ENCODE measurements at places on chromosomes 7 and 10. TPM values are rescaled to one million over a fixed set of nuclear protein-coding genes. Genes with fewer than 3 reads are reported as not detected.

Gene ANKRD30A
- total RNA-seq = not detected

Gene SLC39A12
- total RNA-seq = not detected

Gene GALNT17
- total RNA-seq = not detected

Gene CTNNA3
- not detected for total RNA-seq

Gene FAM25G
- total RNA-seq = not detected

Gene SPDYE5
- not detected for total RNA-seq

Gene CRYGN
- not detected for total RNA-seq

Gene HTR5A
- total RNA-seq = not detected

Gene ICA1
- total RNA-seq = 24.7 TPM

GRCh38 chr10:71128311-71128980 is 83.9 kb upstream of the UNC5B start:
- no peak for DNase-seq

- peak; percentile 95 for DNase-seq
Observed at GRCh38 chr10:32982911-32983909, 25.2 kb upstream of the ITGB1 start.

DNA sequence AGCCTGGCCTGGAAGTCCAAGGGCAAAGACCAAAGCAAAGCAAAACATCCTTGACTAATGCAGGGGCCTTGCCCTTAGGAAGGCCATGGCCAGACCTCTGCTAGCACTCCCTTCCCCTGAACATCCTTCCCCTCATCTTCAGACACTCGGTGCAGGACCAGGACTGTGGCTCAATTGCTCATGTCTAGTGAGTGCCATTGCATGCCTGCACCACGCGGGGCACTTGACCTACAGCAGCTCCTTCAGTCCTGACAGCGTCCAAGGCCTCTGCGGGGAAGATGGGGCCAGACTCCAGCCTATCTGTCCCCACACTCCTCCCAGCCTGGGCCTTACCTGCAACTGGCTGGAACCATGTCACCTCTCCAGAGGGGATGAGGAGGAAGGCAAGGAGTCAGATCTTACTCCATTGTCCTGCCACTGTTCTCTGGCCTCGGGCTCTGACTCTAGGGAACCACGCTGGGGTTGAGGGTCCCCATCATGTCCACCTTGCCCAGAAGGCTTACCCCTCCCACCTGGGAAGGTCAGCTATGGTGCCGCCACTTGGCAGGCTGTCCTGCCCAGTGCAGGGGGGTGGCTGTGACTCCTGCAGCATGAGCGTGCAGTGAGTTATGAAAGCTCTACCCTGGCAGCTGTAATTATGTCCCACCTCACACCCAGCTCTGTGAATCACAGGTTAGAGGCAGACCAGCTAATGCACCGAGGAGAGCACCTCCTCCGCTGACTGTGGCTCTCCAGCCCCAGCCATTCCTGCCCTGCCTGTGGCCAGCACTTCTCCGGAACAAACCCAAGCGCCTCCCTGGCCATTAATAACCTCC is 16.1 kb downstream of the DRGX start:
- no peak for DNase-seq

DNA sequence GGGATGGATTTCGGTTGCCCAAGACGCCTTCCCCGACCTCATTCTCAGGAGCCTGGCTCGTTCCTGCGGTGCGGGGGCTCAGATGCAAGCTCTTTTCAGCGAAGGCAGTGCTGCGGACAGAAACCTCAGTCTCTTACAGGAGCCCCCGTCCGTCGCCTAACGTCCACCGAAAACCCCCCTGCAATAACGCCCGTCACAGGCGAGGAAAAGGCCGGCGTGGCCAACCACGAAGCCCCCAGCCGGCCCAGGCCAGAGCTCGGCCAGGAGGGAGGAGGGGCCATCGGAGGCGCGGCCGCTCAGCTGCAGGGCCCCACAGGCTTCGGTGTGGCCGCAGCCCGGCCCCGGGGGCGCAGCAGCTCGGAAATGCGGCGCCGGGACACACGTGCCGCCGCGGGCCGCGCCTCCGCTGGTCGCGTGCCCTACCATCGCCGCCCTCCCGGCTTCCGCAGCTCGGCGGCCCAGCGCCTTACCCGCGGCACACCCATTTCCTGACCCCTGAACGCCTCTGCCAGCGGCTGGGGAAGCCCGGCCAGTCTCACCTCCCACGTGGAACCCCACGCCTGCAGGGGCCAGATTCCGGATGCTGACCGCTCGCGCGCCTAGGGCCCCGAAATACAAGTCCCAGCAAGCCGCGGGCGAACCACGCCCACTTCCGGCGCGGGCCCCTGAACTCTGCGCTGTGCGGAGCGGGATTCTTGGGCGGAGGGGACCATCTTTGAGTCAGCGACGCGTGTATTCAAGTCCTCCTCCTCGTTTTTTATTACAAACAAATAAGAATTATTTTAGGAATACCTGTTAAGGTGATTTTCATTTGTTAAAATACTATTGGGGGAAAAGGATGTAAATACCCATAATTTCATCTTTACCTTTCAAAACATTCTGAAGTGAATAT is at the start of gene ZNF239:
TSS of gene ZNF239 (minus strand) at position 616 of the 892 bp plus-strand sequence. CDS start 16,537 bp downstream, outside the sequence.
- peak; percentile 61 for DNase-seq

DNA sequence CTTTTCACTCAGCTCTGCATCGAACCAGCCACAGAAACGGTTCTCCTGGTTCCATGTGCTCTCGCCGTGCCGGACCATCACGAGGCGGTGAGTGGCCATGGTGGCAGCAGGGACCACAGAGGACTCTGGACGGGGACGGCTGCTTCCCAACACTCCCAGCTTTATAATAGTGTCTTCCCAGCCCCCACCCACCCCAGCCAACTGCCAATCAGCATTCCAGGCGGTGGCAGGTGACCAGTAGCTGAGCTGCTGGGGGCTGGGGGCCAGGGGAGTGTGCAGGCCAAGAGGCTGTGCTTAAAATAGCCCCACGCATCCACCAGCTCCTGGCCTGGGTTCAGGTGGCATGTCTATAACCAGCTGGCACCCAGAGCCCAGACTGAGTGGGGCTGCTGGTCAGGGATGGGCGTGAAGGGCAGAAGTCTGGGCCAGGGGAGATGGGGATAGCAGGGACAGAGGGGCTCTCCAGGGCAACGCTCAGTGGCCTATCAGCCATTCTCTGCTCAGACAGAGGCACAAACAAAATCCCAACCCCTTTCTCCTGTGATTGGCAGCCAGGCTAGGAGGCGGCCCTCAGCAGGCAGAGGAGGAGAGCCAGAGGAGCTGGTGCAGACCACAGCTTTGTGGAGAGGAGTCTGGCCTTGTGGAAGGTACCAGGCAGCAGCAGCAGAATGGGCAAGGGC is at the start of gene PGAM2:
TSS of gene PGAM2 (minus strand) at position 137 of the 680 bp plus-strand sequence. CDS start at position 99, 38 bp downstream.
- DNase-seq = no peak

GRCh38 chr7:119086026-119086425 is 861.5 kb downstream of the ANKRD7 start:
- DNase-seq = no peak

DNA sequence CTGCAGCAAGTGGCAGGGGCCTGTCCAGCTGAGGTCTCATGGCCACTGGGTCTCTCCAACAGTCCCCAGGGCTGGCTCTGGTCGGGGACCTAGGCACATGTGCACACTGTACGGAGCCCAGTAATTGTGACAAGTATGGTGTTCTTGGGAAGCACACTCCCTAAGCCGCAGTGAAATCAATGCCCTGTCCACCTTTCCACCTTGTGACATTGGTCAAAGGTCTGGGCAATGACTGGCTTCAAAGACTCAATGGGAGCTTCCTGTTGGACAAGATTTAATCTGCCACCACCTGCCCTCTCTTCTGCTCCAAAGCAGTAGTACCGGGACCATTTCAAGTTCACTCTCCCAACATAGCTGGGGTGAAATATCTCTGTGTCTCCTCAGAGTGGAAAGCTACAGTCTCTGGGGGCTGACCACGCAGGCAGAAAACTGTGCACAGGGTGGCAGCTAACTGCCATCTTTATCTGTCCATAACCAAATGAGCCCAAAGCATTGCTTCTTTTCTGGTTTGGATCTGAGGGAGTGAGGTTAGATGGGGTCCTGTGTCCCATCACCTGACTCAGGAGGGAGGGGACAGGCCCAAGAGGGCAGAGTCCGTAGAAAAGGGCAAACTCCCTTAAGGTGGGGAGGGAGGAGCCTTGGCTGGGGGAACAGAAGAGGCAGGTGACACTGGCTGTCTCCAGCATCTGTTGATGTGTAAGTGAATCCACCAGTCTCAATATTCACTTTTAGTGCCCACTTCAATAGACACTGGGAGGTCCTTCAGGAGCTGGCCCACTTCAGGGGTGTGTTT is 307.7 kb downstream of the TNS3 start:
- DNase-seq = no peak

GRCh38 chr10:84876116-84876999 is 548.0 kb downstream of the CCSER2 start:
- no peak for DNase-seq

DNA sequence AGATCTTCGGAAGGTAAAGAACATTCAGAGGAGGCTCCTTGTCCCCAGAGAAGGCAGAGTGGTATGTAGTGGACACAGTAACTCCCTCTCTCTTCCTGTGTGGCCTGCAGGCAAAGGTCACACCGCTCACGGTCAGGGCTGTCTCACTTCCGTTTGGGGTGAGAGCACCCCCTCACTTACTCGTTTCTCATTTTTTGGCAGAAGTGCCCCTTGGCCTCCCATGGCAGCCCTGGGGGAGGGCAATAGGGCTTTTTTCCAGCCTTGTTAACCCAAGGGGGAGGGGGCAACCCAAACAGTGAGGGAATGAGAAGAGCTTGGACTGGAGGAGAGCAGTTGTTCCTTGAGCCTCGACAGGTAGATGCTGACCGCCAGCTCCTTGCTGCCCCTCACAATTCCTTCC is 31.8 kb upstream of the SRGN start:
- no peak for DNase-seq

GRCh38 chr7:36149694-36150452 is 3.2 kb upstream of the EEPD1 start:
- no peak for DNase-seq

- peak; percentile 30 for DNase-seq
Observed at GRCh38 chr10:92914478-92915325, 66.4 kb downstream of the EXOC6 start.

DNA sequence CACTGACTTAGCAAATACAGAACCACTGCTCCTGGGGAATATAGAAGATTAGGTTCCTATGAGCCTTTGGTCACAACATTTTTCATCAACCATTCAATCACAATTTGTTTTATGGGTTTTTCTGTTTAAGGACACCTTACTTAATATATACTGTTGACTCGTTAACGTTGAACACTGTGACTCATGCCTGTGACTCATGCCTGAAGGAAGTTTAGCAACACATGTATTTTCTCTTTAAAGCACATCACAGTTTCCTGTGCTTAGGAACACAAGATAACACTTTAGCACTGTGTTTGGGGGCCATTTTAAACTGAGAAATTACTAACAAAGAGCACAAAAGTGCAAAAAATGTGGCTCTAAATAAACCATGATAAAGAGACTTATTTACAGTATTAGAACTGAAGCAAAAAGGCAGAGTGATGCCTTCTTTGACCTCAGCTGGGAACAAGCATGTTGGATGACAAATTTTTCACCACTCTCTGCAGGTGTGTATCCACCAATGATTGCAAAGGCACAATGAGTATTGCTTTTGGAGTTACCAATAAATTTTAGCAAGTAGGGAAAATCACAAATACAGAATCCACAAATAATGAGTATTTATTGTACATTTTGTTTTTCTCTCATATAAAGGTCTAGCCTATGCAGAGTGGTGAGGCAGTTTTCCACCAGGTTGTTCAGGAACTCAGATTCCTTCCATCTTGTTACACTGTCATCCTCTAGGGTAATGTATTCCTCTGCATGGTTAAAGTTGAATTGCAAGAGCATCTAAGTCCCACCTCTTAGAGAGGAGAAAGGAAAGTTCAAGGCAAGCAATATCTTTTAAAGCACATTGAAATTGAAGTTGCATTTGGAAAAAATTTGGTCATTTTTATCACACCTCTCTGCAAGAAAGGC is 7.3 kb downstream of the FGFBP3 start:
- peak; percentile 92 for DNase-seq

DNA sequence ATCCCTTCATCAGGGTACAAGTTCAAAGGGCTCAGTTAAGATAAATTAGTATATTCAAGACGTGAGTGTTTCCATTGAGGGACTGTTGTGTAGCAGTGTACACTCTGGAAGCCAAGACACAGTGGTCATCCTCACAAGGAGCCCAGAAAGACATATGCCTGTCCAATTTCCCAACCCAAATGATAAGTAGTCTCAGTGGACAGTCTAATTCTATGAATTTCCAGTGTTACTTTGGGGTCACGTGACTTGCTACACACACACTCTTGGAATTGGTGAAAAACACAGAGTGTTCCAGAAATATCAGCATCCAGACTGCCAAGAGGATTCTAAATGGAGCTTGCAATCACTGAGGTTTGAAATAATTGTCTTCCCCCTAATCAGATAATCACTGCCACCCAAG is 365.1 kb downstream of the WDR11 start:
- DNase-seq = no peak

GRCh38 chr7:3591944-3592343 is 290.9 kb downstream of the SDK1 start:
- DNase-seq = no peak

DNA sequence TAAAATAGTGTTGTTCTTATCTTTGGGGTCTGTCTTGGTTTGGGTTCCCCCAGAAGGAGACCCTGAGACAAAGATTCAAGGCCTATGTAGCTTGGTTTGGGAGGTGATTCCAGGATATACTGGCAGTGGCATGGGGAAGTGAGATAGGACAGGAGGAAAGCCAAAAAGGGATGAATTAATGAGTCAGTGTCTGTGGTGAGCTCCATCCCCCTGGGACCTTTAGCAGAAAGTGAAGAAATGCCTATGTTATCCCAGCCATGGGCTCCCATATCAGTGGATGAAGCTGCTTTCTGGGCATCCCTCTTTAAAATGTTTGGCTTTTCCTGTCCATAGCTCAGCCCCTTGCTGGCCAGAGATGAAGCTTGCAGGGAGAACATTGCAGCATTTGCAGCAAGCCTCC is 217.0 kb upstream of the CTBP2 start:
- DNase-seq = no peak

GRCh38 chr10:120282846-120283492 is 174.1 kb upstream of the PLPP4 start:
- DNase-seq = no peak

- DNase-seq = no peak
Observed at GRCh38 chr7:73452999-73453635, 19.5 kb downstream of the FZD9 start.

Data from mammary epithelial cell (primary cell).